ENCODE measurements at places on chromosomes 16 and 17.

GRCh38 chr17:64533784-64534183 is 27.0 kb downstream of the CEP95 start:
- no peak for DNase-seq

DNA sequence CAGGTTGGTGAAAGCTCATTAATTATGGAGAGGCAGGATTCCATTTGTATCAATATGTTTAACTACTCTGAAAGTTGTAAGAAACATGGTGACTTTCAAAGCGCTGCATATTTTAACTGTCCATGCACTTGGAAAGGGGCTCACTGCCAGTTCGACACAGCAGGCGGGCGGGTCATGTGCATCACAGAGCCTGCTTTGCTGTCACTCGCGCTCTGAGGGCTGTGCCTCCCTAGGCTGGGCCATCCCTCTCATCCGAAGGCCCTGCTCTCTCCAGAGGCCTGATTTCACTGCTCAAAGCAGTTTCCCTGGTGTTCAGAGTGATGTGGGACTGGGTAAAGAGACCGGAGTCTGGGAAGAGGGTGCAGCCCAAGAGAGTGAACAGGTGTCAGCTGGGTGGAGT is 422.0 kb upstream of the MON1B start:
- DNase-seq: no peak

GRCh38 chr16:23132775-23133463 is 16.3 kb downstream of the USP31 start:
- no peak for DNase-seq

DNA sequence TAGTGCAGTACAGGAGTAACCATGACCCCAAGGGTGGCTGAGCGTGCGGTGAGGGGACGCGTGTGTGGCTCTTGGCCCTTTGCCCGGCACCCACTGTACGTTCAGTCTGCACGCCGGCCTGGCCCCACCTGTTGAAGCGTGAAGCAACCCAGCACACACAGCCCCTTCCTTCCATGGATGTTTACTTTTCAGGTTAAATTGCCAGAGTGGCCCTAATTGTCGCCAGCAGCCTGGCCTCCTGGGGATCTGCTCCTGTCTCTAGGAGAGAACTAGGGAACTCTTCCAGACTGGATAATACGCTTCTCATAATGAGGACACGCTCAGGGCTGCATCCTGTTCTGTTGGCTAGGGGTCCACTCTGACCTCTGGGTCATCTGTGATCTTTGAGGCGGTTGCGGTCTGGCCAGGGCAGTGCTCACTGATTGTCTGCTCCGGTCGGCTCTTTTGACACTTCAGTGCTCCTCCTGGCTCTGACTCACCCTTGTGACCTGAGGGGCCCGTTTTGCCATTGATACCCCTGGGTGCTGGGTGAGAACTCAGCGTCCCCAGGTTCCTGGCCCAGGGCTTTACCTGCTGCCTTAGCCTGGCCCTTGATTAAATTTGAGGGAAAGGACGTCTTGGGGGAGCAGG is 27.7 kb downstream of the TPSG1 start:
- DNase-seq: no peak

DNA sequence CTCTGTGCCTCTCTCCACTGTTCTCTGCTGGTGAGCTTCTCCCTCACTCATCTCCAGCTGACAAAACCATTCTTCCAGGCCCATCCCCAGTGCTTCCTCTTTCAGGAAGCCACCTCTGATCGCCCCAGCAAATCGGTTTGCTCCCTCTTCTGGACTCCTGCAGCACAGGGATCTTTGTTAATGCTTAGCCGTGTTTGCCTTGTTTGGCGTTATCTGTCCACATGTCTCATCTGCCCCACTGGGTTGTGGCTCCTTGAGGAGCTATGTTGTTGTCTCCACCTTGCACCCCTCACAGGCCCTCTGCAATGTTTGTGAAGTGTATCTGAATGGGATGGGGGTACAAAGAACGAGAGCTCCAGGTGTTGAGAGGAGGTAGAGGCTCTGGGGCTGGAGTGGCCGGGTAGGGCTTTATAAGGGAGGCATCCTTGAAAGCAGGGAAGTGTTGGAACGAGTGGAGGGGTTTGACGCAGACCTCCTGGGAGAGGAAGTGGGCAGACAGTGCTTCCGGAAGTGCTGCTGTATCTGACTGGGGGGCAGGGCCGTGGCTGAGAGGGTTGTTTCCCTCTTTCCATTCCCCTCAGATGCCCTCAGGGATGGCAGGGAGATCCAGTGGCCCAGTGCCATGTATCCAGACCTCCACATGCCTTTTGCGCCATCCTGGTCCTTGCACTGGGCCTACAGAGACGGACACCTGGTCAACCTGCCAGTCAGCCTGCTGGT is 27.8 kb downstream of the CASKIN2 start:
- DNase-seq: peak; percentile 53

DNA sequence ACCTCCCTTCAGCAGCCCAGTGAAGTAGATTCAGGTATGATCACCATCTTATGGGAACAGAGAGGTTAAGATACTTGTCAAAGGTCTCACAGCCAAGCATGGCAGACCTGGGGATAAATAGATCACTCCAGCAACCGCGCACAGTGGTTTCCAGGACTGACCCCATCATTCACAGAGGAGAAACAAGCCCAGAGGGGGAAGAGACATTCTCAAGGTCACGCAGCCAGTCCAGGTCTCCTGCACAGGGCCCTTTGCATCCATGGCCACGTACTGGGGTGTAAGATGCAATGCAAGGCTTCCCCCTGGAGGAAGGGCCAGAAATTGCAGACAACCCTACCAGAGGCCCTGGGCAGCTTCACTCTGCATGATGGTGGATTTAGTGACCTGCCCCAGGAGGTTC is 19.9 kb downstream of the TLE7 start:
- DNase-seq: peak; percentile 11

DNA sequence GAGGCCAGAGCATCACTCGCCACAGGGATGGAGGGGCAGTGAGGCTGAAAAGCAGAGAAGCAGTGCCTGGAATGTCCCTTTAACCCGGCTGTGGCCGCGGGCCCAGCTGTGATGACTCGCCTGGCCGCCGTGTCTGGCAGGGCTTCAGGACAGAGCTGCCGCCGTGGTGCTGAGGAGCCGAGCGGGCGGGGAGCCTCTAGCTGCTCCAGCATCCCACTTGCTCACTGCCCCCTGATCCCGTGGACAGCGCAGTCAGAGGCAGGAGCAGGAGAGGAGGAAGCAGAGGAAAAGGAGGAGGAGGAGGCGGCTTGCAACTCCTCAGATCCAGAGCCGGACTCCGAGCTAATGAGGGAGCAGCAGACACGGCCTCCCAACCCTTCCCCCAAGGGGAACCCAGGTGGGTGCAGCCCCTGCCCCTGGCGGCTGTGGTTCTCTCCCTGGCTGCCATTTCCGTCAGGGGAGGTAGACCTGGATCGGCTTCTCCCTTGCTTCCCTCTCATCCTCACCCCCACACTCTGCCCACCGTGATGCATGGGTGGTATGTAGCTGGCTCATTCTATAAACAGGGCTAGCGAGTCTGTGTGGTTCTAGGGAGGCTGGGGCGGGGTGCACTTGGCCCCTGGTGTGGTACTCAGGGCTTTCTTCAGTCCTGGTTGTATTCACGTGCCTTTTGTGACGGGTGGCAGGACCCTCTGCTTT is 165.7 kb downstream of the CMIP start:
- no peak for DNase-seq

GRCh38 chr16:21163576-21163975 is 5.1 kb downstream of the LDAF1 start:
- DNase-seq: no peak

DNA sequence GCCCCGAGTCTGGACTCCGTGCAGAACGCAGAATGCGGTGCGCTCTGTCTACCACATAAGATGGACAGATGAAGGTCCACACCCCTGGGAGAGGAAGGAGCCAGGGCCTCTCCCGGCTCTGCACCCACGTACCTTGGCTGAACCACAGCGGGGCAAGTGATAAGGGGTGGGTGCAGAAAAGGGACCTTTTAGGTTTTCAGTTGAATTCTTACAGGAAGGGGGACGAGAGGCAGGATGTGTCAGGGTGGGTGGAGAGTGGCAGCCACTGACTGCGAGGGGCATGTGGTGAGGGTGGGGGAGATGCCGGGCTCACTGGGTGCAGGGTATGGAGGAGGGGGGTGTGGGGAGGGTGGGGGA is 372 bp downstream of the CD300A start:
- peak; percentile 50 for DNase-seq

DNA sequence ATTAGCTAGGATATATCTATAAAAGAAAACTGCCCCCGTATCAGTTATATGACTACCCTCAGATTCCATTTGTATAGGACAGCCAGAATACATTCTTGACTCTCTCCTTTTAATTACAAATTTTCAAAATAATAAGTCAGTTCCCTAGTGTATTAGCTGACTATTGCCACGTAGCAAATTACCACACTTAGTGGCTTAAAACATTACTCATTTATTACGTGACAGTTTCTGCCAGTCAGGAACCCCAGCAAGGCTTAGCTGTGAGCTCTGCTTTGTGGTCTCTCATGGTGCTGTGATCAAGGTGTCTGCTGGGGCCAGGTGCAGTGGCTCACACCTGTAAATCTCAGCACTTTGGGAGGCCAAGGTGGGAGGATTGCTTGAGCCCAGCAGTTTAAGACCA is 13.9 kb upstream of the SCNN1B start:
- DNase-seq: no peak

- no peak for DNase-seq
These were observed 408 bp downstream of the LMF1 start for GRCh38 chr16:970386-970765.

DNA sequence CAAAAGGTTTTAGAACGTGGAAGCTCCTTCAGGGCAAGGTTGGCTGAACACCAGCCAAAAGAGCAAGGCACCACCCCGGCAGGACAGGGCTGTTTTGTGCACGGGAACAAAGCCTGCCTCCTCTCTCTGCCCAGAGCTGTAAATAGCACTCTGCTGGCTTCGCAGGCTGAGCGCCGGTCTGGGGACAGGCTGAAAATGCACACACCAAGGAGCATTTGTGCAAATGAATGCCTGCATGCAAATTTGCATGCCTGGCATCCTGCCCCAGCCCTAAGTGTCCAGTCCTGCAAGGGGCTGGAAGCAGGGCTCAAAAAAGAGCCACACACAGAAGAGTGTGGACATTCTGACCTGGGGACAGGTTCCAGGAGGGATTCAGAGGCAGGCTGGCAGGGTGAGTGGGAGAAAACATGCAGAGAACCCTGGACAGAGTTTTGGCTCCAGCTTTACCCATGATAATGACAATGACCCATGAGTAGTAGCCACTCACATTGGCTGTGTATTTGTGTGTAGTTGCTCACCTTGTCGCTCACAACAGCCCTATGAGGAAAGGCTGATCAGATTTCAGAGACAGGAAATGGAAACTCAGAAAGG is 11.7 kb downstream of the ABAT start:
- no peak for DNase-seq

GRCh38 chr16:4123616-4124300 is 7.5 kb upstream of the ADCY9 start:
- DNase-seq: no peak

GRCh38 chr17:15434956-15435355 is 32.5 kb downstream of the CDRT4 start:
- no peak for DNase-seq

GRCh38 chr17:57166803-57167202 is 81.8 kb downstream of the AKAP1 start:
- DNase-seq: no peak

DNA sequence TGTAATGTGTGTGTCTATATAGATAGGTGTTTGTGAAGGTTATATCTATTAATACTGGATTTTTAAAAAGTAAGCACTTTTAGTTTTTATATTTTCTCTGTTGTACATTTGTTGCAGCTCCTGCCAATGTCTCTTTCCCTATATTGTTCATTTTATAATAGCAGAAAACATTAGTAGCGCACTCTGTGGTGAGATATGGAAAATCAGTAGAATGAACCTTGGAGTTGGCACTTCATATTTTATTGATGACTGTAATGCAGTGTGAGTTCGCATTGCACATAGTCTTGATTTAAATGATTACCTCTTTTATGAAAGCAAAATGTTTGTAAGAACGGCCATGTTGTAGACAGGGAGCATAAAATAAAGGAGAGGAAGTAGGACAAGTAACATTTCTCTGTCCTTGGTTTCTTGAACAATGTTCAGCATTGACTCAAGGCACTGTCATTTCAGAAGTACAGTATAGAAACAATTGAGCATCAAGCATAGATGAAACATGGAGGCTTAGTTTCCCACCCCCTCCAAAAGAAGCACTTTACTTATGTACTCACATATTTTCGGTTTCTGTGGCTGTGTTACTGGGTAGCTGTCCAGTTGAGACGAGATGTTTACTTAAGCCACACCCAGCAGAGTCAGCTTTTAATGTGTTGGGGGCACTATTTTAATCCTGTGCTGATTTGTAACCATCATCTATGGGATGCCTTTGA is 74.0 kb downstream of the TANC2 start:
- DNase-seq: no peak
